ENCODE measurements at places on chromosomes 5 and 9.
A peak's percentile ranks its signal among the peaks of the same experiment; 100 is the strongest.

DNA sequence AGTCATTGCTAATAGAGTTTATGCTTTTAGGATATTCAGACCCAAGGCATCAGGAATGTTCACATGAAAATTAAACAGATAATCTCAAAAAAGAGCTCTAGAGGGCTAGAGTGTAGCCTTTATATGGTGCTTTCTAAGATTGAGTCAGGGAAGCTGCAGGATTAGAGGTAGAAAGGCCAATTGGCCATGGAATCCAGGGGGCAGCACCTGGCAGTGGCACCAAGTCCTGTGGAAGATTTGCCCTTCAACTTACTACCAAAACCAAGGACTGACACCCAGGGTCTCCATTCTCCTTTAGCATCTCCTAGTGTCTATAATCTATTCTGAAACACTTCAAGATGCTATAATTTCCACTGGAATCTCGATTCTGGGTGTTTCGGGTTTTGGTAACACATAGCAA, 112.4 kb downstream of the ACER2 start:
- no peak for DNase-seq

DNA sequence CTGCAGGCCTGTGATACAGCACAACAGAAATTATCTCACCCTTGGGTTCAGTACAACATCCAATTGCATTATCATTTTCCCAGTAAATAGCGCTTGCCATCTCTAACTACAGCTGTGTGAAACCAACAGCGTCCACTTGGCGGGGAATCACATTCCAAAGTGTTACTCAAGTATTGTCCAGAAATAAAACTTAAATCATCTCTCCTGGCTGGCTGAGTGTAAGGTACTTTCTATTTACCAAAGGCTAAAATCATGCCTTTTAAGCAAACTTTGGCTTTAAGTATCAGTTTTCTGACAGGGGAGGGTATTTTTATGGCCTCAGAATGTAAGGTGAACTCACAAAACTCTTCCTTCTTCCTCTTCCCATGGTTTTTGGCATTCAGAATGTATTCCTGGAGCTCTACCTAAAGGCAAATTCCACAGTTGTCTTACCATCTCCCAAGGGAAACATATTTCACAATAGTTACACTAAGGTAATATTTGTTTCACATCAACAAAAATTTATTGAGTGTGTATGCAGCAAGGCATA, 205.6 kb upstream of the MPDZ start:
- DNase-seq = no peak

DNA sequence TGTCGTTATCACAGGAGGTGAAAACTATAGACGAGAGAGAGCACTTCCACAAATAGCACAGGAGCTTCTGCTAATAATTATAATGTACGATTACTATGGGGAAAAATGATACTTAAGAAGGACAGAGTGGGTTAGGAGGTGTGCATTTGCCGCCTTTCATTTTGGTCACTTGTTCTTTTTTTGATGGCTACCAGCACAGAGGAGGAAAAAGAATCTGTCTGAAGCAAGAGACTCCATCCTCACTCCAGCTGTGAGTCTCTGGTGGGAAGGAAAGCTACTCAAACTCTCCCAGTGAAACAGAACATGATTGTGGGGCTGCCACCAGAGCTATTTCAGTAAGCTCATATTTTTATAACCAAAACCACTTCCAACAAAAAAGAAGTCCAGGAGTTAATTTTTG, 270.4 kb upstream of the TMEM161B start:
- DNase-seq = no peak

DNA sequence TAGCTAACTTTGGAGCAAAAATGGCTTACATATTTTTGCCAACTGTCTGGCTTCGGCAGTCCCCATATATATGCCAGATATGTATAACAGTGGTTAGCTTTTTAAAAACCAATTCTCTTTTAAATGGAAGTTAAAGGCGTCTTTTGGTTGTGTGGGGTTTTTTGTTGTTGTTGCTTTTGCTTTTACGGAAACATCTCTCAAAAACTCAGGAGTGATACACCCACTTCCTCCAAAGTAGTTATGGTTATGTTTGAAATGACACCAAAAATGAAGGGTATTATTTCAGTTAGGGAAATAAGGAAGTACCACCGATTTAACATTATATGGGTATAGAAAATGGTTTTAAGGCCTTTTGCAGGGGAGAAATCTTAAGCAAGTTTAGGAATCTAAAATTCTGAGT, 2.3 kb downstream of the CNOT8 start:
- DNase-seq = no peak

GRCh38 chr9:34982361-34982760, 7.2 kb upstream of the DNAJB5 start:
- DNase-seq = no peak

DNA sequence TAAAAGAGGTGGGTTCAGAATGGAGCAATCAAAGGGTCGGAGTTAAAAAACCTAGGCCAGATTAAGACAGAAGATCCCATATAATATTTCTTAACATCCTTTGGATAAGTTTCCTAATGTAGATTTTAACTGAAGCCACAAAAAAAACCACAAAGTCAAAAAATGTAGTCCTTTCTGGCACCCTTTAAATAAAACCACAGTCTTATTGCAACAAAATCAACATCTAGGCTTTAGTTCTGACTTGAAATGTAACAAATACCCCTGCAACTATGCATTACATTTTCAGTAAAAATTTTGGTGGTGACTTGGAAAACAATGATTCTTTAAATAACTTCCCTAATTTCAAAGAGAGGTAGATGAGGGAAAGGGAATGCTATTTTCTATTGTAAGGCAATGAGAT, 109.2 kb downstream of the PSAT1 start:
- DNase-seq = no peak

- no peak for DNase-seq
Observed at GRCh38 chr9:111436571-111436970, 47.6 kb downstream of the ECPAS start.

GRCh38 chr9:134139081-134139480, 3.2 kb downstream of the WDR5 start:
- DNase-seq = no peak

DNA sequence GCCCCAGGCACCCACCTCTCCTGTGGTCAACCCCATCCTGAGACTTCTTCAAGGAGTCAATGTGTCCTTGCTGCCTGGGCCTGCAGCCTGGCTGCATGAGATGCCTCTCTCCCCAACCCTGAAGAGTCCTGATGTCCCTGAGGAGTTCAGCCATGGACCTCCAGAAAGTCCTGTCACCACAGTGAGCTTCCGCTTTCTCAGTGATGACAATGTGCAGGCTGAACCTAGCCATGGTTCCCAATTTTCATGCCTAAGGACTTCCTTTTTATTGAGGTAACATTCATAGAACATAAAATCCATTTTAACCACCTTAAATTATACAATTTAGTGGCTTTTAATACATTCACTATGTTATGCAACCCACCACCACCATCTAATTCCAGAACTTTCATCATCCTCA, 29.1 kb downstream of the DAP start:
- DNase-seq = no peak

- no peak for DNase-seq
Observed at GRCh38 chr5:56048124-56048523, 53.4 kb upstream of the IL6ST start.

- no peak for DNase-seq
Observed at GRCh38 chr9:100911273-100911672, 117.3 kb upstream of the PLPPR1 start.

DNA sequence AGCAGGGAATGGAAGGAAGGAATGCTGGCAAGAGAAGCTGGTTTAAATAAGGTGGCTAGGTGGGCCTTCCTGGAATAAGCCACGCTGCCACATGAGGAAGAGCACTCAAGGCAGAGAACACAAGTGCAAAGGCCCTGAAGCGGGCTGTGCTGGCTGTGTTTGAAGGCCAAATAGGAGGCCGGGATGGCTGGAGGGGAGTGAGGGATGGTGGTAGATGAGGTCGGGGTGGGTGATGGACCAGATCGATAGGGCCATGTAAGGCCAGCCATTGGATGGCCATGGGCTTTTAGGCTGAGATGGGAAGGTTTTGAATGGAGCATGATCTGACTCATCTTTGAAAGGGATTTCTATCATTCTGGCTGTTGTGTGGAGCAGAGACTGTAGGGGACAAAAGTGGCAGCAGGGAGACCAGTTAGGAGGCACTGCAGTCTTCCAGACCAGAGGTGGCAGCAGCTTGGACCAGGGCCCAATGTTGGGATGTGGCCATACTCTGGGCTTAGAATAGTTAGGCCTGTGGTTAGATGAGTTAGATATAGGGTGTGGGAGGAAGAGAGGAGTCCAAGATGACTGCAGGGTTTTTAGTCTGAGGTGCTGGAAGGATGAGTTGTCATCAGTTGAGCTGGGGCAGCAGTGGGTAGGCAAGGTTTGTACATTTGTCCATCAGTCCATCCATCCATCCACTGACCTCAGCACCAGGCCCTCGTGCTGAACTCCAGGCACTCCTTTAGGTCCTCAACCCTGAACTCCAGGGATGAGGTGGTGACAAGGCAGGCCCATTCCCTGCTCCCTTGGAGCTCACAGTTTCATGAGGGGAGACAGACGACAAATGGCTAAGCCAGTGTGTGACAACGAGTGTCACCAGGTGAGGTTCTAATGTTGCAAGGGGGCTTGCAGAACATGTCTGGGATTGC, 30.3 kb downstream of the NDST1 start:
- DNase-seq = no peak

- DNase-seq = no peak
Observed at GRCh38 chr9:89323390-89323789, 5.1 kb downstream of the SECISBP2 start.

DNA sequence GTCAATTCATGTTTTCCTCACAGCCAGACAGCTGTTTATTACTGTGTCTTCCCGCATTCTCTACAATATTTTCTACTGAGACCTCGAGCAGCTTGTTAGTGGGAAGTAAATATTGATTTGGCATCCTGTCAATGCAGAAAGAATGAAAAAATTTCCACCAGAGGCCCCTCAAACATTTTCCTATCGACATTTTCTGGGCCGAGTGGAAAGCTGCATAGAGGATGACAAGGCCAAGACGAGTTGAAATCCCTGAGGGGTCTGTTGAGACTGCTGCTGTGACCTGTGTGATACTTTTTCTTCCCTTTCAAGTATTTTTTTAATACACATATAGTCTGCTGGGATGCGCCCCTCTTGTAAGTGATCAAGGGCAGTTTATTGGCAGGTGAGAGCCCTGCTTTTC, 91.4 kb upstream of the SH3GL2 start:
- no peak for DNase-seq

GRCh38 chr5:59164041-59164830, 581.4 kb downstream of the RAB3C start:
- DNase-seq = no peak

DNA sequence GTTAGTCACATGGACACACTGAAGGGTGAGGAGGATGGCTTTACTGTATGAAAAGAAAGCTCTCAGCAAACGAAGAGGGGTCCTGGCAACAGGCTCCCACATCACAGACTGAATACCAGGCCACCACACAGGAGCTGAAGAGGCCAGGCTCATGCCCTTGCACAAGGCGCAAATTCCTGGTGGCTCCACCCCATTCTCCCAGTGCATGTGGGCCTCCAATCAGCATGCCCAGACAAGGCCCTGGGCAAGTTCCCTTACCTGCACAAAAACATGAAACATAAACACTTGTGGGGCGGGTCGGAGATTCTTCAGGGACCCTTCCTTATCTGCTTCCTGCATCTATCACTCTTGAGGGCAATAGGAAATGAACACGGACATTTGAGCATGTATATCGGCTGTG, 935.8 kb upstream of the EDIL3 start:
- DNase-seq = no peak

GRCh38 chr9:5838884-5839571, 6.1 kb upstream of the ERMP1 start:
- no peak for DNase-seq

DNA sequence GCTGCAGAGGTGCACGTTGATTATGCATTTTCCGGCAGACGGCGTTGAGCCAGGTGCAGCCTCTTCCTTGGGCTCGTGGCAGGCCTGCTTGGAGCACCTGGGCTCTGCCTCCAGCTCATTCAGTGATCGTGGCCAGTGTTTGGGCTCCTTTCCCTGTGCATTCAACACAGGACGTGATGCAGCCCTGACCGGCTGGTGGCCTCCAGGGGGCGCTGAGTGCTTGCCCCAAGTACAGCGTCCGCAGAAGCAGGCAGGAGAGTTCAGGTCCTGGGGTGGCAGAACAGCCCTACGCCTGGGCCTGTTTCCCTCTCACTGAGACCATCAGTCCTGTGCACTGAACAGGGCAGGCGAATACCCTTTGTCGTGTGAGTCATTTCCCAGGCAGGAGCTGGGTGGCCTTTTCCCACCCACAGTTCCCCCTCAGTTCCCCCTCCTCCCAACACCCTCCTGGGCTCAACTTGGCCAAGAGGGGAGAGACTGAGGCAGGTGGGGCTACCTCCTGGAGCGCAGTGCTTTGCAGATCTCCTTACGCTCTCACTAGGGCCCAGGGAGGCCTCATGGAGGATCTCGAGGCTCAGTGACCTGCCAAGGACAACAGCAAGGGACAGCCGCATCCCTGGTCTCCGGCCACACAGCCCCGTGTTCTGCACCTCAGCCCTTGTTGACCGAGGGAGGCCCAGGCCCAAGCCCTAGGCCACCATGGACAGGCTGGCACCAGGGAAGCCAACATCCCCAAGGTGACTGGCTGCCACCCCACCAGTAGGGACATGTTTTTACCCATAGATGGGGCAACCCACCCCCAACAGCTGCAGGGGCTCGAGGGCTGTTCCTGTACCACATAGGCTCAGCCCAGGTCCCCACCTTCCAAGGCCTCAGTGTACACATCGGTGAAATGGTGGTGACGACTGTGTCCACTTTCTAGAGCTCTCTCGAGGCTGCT, 52.9 kb downstream of the LRSAM1 start:
- DNase-seq = peak; percentile 84

DNA sequence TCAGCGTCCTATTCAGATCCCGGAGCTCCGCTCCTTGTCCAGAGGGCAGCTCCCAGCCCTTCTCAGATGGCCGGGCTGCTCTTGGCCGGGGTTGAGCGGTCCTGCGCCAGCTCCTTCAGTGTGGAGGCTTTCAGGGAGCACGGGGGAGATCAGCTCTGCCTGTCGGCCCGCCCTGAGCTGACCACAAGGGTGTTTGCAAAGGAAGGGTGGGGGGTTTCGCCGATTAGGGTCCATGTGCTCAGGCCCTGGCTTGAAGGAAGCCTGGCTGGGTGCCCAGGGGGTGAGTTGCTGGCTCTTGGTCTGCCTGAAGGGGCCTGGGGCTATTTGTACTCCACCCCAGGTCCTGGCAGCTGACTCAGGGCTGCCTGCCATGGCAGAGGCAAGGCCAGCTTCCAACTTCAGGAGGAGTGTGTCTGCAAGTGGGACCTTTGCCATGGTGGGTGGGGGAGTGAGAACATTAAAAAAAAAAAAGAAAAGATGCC, 250.1 kb upstream of the KLF4 start:
- no peak for DNase-seq
